ENCODE measurements at places on chromosomes 2 and 18.

GRCh38 chr2:173521450-173522192, 166.9 kb downstream of the CDCA7 start:
- DNase-seq: no peak

DNA sequence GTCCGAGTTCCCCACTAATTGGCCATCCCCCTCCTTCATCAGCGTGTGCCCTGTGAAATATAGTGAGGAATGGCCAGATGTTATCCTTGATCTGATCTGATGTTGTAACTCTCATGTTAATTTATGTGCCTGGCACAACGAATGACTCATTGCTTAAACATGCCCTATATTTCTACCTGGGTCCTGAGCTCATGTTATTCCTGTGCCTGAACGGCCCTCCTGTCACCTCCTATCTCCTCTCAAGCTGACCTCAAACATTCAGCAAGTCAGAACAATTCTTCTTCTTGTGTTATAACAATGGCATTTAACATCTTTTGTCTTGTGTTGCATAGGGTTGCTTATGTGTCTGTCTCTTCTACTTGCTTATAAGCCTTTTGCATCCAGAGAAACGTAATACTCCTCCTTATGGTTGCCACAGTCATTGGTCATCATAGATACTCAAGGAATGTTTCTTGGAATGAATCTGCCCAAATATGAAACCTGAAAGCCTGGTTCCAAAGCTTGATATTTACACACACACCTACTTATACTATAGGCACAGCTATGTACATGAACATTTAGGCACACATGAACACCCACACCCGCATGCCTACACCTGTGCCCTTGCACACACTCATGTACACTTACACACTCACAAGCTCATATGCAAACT, 80.2 kb upstream of the PHLPP1 start:
- DNase-seq: no peak

DNA sequence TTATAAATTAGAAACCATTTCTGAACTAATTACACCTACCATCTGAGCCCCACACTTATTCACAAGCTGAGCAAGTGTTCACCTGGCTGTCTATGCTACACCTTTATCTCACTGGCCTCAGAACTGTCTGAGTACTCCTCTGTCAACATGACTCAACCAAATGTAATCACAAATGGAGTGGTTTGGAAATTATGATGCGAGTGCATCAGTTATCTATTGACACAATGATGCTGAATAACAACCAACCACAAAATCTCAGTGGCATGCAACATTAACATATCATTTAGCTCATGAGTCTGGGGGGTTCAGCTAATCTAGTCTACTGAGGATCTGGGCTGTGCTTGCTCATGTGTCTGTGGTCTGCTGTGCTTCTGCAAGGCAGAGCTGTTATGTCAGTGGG, 184.2 kb upstream of the NXPH2 start:
- DNase-seq: no peak

DNA sequence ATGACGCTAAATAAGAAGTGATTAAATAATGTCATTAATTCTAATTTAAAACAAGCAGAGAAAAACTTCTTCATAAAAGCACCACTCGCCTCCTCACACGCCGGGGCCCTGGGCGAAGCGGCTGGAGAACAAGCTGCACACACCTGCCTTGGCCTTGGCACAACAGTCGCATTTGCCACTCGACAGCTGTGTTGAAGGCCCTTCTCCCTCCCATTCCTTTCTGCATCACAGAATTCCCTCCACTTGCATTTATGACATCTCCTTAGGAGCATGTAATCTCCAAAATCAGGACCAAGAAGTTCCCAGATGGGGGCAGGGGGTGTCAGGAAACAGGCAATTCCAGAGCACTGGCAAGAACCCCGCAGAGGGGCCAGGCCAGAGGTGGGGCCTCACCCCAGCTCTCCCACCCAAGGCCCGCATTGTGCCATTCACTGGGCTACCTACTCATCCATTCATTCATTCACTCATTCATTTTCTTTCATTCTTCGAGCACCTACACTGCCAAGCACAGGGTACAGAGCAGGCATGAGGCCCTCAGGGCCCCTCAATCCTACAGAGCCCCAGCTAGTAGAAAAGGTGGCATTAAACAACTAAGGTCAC, 6.4 kb downstream of the HDAC4 start:
- no peak for DNase-seq

DNA sequence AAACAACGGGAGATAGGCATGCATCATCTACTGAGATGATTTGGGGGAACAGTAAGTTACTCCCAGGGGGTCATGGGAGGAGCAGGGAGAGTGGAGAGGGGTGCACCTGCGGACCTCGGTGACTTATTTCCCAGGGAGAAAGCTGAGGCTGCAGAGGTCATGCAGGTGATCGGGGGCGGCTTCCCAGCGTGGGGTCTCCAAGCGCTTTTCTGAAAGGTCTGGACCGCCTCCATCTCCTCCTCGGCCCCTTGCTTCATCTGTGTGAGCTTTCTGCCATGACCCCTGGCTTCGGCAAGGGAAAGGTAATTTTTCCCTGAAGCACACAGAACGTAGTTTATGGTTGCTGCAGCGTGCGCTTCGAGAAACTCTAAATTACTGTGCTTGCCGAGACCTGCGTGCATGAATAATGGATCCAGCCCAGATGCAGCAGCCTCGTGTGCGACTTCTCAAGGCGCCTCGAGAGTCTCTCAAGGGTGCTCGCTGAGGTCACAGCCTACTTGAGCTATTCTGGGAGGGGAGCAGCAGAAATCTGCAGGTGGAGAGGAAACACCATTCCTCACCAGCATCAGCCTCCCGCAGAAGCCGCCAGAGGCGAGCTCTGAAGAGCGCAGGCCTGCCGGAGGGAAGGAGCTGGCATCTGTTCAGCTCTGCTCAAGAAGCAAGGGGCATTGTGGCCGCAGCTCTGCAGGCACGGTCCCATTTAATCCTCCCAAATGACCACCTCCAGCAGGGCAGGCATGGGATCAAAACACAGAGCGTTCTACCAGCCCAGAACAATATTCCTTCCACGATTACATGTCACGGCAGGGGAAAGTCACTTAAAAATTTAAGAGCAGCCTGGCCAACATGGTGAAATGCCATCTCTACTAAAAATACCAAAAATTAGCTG, 308.4 kb upstream of the MYT1L start:
- no peak for DNase-seq

GRCh38 chr2:139885921-139886498, 1105.8 kb upstream of the NXPH2 start:
- DNase-seq: no peak

DNA sequence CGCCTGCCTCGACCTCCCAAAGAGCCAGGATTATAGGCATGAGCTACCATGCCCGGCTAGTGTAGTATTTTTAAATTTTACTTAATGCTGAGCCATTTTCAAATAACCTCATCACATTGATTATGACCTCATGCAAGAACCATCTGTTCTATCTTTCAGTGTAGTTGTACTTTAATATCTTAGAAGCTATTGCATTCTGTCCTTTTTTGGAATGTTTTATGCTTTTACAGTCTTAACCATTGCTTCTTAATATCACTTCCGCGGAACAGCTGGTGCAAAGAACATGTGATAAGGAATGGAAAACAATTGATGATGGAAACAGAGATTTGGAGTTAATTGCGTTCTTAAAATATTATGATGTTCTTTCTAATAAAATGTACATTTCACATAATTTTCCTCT, 2.7 kb downstream of the GEN1 start:
- DNase-seq: no peak

GRCh38 chr2:205698286-205699268, 16.3 kb downstream of the NRP2 start:
- DNase-seq: no peak

GRCh38 chr2:145744541-145745386, 1224.8 kb upstream of the ZEB2 start:
- DNase-seq: no peak

DNA sequence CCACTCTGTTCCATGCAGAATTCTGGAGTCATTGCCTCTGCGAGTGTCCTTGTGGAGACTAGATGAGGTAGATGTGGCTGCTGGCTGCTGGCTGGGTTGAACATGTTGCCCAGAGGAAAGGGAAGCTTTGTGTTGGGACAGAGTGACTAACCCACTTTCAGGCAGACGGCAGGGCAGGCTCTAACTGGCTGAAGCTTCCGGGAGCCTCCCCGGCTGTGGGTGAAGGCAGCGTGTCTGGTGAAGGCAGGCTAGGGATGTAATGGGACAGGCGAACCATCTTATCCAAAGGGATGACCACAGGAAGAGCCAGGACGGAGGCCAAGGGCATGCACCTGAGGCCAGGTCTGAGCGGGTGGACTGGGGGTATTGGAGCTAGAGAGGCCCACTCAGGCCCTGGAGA, 16.0 kb downstream of the ASPRV1 start:
- no peak for DNase-seq

DNA sequence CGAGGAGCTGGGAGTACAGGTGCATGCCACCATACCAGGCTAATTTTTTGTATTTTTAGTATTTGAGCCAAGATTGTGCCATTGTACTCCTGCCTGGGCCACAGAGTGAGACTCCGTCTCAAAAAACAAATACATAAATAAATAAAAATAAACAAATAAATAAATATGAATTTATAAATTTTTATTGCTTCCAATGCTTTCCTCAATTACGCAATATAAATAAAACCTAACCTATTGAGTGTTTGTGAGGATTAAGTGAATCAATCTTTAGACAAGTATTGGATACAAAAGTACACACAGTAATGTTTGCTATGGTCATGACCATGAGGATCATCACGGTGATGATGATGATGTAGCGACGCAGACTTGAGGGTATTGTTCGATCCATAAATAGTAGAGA, 257.4 kb downstream of the ASXL3 start:
- no peak for DNase-seq

DNA sequence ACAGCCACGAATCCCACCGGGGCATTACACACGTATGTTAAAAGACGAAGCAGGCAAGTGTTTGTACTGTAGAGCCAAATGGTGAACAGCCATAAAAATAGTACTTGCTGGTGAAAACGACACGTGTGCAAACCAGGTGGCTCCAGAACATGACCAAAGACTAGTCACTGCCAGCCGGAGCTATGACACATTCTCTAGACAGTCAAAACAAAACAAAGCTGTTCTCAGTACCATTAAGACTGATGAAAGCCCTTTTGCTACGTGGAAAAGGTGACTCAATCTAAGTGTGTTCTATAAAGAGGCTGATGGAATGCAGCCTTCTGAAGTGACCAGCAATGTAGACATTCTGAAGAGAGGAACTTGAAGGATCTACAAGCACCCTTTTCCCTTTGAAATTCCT, 367.7 kb upstream of the NETO1 start:
- no peak for DNase-seq

DNA sequence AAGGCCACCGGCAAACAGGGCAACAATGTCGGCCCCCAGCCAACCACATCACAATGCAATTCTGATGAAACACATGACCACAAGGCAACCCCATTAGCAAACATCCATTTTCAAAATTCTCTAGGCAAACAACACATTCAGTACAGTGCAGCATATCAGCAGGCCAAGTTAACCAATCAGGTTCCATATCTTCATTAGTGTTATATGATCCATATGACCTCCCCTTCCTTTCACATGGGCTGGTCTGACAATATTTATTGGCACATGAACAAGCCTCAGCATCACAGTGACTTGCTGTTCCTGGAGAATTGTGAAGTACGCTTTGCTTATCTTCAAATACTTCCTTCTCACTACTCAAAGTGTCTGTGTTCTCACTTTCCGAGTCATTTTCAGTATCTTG, 19.8 kb downstream of the RNF103 start:
- DNase-seq: no peak

GRCh38 chr18:48541026-48541746, 2.4 kb downstream of the CTIF start:
- DNase-seq: no peak

DNA sequence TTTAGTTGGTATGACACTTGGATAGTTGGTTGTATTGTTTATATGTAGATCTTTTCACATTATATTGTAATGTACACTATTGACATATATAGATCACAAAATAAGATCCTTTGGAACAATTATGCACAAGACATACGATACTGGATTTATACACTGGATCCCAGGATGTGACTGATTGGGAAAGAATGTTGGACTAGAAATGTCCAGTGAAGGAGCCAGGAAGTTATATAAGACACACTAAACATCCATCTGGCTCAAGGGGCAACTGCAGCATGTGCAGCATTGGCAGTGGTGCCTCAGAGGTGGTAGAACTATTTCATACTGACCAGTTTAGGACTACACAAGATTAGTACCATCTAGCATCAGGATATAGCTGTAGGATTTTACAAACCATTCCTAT, 104.9 kb downstream of the TRABD2A start:
- DNase-seq: no peak

DNA sequence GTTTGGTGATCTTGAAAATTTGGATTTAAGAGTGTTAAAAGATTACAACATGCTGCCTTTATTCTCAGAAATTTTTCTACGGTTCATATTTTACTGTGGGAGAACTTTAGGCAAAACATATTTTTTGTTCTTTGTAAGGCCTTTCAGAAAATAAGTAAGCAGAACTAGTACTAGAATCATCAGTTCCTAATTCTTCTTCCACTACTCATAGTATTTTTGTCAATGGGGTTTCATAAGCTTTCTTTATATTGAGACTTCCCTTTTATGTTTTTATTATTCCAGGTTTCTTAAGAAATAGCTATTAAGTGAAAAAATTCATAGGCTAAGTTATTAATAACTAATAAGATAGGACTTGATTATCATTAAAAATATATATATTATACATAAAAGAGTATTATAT, 12.4 kb downstream of the UGGT1 start:
- no peak for DNase-seq

GRCh38 chr2:149666809-149667320, 79.3 kb upstream of the MMADHC start:
- no peak for DNase-seq

DNA sequence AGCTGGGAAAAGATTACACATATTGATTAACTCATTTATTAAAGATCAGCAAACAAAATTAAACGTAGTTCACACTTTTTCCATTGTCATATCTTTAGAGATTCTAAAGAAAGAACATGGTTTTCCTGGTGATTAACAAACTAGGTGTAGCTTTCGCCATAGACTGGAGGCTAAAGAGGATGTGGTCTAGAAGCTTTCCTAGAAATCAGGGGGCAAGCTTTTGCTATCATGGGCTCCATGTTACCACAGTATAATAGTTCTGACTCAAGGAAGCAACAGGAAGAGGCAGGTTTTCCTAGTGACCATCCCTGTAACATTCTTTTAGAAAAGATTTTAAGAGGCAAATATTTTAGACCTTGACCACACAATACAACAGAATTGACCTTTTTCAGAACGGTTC, 232.7 kb downstream of the METTL4 start:
- DNase-seq: no peak

GRCh38 chr2:136323195-136323594, 205.2 kb upstream of the CXCR4 start:
- DNase-seq: no peak

- no peak for DNase-seq
These were observed 180.4 kb downstream of the NEDD4L start for GRCh38 chr18:58224425-58224750.

- DNase-seq: no peak
These were observed 16.7 kb upstream of the TXNDC2 start for GRCh38 chr18:9868857-9869714.

DNA sequence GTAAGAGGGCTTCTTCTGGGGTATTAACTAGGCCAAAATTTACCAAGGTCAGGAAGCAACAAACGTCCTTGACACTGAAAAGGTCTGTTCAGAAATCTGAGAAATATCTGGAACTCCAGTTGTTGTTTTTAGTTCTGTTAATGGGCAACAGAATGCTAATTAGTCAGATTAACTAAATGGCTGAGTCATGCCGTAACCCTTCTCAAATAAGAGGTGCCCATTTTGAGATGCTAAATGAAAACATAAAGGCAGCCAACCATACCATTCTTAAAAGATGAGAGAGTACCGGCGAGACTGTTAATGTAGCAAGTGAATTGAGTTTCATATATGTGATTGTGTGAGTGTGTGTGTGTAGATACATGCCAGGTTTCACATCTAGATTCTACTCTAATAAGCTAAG, 147.9 kb upstream of the GAREM1 start:
- no peak for DNase-seq

All from effector memory CD4-positive, alpha-beta T cell (primary cell).